ENCODE measurements at places on chromosomes 12 and 14.

GRCh38 chr12:76678992-76679391 is 84.9 kb upstream of the ZDHHC17 start:
- no peak for DNase-seq

DNA sequence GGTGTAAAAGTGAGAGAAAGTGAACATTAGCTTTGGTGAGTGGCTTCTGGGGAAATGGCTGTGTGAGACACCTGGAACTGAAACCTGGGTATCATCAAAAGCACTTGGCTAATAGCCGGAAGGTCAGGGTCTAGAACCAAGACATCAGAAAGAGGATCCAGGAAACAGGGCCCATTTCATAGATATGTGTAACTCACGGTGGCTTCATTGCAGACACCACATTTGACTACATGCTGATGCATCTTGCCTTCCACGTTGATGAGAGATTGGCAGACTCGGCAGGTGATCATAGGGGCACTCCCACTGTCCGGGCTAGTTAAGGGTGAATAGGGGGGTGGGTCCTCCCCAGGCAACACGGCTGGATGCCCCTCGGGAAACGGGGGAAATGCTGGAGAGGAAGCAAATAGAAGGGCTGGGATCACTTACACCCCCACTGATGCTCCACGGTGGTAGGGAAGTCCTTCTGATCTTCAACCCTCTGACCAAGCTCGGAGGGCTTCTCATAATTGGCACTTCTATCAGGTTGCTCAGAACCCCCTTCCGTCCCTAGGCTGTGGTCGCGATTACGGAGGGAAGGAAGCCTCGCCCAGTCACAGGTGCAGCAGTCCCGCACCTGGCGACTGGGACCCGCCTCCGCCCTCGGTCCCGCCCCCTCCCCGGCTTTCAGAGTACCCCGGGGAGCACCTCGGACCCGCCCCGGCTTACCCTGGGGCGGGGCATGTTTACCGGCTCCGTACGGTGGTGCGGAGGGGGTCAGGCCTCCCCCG is 593 bp downstream of the PIP4P1 start:
- peak; percentile 36 for DNase-seq

- no peak for DNase-seq
Measured at GRCh38 chr14:20429801-20430669, 5.9 kb downstream of the KLHL33 start.

DNA sequence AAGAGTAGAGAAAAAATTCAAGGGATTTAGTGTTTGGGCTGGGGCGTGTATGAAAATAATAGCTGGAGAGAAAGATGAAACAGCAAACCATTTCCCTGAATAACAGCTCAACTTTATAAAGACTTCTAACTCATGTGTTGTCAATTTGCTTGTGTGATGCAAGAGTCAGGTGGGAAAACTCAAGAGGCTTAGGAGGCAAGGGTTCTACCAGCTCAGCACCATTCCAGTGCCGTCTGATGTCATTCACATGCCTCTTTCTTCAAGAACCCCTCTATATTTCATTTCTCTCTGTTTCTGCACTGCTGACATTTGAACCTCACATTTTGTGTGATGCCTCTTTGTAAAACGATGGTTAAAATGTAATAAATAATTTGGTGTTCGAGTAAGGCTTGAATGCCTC is 192.2 kb downstream of the PRKD1 start:
- no peak for DNase-seq

- DNase-seq: no peak
Measured at GRCh38 chr12:22122359-22122758, 76.3 kb downstream of the CMAS start.

DNA sequence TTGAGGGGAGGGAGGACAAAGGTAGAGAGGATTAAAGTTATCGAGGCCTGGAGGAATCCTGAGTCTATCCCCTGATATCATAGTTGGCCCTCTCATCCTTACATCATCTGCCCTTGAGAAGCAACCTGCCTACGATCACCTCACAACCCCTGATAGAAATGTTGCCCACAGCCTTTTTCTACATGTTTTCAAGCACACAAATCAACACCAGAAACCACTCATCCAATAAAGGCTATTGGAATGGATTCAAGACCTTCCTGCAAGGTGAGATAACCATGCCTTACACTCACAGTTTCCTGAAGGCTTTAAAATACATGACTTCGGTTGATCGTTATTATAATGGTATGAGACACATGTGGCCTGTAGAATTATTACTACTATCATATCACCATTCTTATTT is 175.7 kb upstream of the EGLN3 start:
- no peak for DNase-seq

DNA sequence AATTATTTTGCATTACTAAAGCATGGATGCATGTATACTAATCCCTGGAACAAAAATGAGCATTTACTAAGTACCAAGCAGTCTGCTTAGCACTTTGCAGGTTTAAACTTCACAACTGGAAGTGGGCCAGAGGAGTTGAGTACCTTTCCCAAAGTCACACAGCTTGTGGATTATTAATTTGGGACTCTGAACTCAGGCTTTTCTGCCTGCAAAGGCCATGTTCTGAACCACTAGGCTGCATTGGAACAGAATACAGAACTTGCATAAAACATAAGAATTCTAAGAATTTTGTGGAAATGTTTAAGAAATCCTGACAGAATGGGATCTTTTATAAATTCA is 132.9 kb upstream of the AMIGO2 start:
- no peak for DNase-seq

GRCh38 chr12:61880186-61880585 is 380.0 kb upstream of the USP15 start:
- no peak for DNase-seq

- no peak for DNase-seq
Measured at GRCh38 chr12:28180786-28181185, 9.5 kb upstream of the CCDC91 start.

DNA sequence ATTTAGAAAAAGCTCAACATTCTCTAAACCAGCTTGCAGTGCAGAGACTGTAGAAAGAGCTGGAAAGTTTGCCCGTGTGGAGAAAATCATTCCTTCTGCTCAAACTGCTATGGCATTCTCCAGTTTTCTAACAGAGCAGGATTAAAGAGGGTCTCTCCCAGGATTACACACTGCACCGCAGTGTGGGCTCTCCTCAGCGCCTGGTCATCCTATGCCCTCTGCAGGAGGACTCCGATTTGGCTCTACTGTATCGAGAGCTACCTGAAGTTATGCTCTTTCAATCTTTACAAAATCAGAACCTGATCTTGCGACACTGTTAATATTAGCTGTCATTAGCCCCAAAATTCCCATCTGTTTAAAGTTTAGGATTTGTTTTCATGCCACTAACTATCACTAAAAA is 33.0 kb downstream of the BHLHE41 start:
- DNase-seq: no peak

Data from inflammatory macrophage treated with lipopolysaccharide for 4 hours (primary cell).